ENCODE measurements at places on chromosomes 2 and 18. TPM values are rescaled to one million over a fixed set of nuclear protein-coding genes. Genes with fewer than 3 reads are reported as not detected.

- H3K36me3 ChIP-seq = no peaks in the 10 kb centered on the region
- no peaks in the 10 kb centered on the region for H3K4me1 ChIP-seq
- no peak overlapping the region for H3K4me3 ChIP-seq
- no peak overlapping the region for H3K27ac ChIP-seq
- no peak for DNase-seq
Observed at GRCh38 chr2:103823847-103824246, 1030.1 kb upstream of the POU3F3 start.

DNA sequence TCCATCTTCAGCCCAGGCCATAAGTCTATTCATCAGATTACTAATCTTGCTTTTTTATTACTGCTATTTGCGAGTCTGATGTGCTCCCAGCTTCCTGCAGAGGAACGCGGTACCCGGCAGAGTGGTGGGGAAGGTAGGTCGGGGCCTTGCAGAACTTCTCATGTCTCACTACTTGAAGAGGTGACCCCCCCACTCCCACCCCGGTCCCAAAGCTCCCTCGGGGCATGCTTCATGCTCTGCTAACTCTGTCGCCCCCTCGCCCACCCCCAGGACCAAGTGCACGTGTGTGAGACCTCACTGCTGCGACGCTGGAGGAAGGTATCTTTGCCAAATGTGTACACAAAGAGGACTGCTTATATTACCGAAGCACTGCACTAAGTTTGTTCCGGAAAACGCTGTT is 129.4 kb upstream of the RAB12 start:
- H3K4me1 ChIP-seq = no peaks in the 10 kb centered on the region
- no peak overlapping the region for H3K27ac ChIP-seq
- H3K36me3 ChIP-seq = no peaks in the 10 kb centered on the region

The COL5A2 gene
- 0.63 TPM for total RNA-seq

GRCh38 chr2:145622285-145622684 is 1102.4 kb upstream of the ZEB2 start:
- H3K27ac ChIP-seq = no peak overlapping the region
- no peaks in the 10 kb centered on the region for H3K27me3 ChIP-seq
- no peak for DNase-seq
- H3K36me3 ChIP-seq = no peaks in the 10 kb centered on the region

DNA sequence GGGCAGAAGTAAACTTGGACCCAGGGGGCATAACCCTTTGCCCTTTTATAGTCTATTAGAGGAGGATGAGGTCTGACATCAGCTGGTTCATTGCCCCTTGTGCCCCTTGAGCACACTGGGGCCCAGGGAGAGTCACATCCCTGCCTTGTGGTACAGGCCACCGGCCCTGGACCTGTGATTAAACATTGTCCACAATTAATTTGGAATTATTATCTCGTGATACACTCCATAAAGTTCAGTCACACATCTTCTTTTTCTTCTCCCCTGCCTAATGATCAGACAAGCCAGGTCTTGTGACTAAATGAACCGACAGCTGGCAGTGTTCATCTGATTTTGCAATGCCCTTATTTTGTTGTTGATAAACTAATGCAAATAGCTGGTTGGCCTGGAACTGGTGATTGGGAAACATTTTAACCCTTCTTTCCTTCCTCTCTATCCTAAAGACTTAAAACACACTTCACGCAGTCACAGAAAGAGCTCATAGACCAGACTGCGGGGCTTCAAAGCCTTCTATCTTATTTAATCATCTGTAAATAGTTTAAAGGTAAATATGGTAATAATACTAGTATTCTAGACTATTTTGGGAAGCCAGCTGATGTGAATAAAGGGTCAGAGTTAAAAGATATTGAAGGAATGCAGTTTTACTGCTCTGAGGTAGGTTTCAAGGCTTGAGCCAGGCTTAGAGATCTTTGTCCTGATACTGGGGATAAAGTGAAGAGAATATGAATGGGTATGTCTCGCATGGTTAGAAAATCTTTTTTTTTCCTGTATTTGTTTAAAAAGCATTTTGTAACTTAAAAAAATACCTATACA is 13.4 kb downstream of the IL1R1 start:
- DNase-seq = no peak
- no peak overlapping the region for H3K27ac ChIP-seq

- H3K4me1 ChIP-seq = no peaks in the 10 kb centered on the region
- no peak overlapping the region for H3K4me3 ChIP-seq
- DNase-seq = no peak
- no peak overlapping the region for H3K27ac ChIP-seq
- no peaks in the 10 kb centered on the region for H3K36me3 ChIP-seq
Observed at GRCh38 chr2:39455826-39456225, 18.7 kb upstream of the MAP4K3 start.

Measured in natural killer cell (primary cell).